ENCODE measurements at places on chromosomes 5 and 9. TPM values are rescaled to one million over a fixed set of nuclear protein-coding genes. Genes with fewer than 3 reads are reported as not detected.
A peak's percentile ranks its signal among the peaks of the same experiment; 100 is the strongest.

GRCh38 chr5:82341325-82341724 lies 63.2 kb upstream of the RPS23 start:
- H3K4me3 ChIP-seq, result no peak overlapping the region
- H3K36me3 ChIP-seq, result no peaks in the 10 kb centered on the region
- no peaks in the 10 kb centered on the region for H3K4me1 ChIP-seq
- no peak for DNase-seq
- H3K27ac ChIP-seq, result no peak overlapping the region
- H3K27me3 ChIP-seq, result no peaks in the 10 kb centered on the region

Gene NRG2
- 3.4 TPM for total RNA-seq

GRCh38 chr5:17227868-17228267 lies 10.4 kb downstream of the BASP1 start:
- H3K27me3 ChIP-seq, result no peaks in the 10 kb centered on the region
- no peaks in the 10 kb centered on the region for H3K36me3 ChIP-seq
- H3K4me1 ChIP-seq, result no peaks in the 10 kb centered on the region
- no peak overlapping the region for H3K4me3 ChIP-seq
- no peak for DNase-seq

DNA sequence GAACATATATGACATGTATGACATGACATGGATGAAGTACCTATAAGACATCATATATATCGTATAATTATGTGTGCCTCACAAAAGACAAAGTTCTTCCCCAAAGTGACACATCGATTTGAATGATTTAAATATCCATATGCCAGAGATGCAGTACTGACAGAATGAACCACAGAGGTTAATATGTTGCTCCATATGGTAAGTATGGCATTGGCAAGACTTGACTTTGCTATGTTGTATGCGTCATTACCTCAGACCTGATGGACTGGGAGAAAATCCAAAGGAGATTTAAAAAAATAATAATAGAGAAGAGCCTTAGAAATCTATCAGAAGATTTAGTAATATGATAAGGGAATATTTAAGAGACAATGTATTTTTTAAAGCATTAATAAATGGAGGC lies 263.2 kb downstream of the PJA2 start:
- no peaks in the 10 kb centered on the region for H3K27me3 ChIP-seq
- H3K36me3 ChIP-seq, result no peaks in the 10 kb centered on the region
- no peak for DNase-seq

DNA sequence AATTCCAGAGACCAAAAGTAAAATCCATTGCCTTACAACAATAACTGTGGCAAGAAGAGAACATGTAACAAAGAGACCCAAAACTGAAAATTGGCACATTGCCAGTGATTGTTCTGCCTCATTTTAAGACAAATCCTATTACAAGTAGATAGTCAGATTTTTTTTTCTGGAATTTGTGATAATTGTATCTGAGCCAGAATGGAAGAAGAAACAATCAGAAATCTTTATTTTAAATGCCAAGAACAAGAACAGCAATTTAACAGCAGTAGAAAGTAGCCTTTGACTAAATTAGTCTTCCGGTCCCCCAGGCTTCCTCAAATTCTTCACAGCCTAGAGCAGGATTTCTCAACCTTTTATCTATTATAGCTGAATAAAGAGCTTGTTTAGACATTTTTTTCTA lies 106.7 kb upstream of the PTPN3 start:
- no peak overlapping the region for H3K27ac ChIP-seq
- H3K4me3 ChIP-seq, result no peak overlapping the region
- no peaks in the 10 kb centered on the region for H3K36me3 ChIP-seq

DNA sequence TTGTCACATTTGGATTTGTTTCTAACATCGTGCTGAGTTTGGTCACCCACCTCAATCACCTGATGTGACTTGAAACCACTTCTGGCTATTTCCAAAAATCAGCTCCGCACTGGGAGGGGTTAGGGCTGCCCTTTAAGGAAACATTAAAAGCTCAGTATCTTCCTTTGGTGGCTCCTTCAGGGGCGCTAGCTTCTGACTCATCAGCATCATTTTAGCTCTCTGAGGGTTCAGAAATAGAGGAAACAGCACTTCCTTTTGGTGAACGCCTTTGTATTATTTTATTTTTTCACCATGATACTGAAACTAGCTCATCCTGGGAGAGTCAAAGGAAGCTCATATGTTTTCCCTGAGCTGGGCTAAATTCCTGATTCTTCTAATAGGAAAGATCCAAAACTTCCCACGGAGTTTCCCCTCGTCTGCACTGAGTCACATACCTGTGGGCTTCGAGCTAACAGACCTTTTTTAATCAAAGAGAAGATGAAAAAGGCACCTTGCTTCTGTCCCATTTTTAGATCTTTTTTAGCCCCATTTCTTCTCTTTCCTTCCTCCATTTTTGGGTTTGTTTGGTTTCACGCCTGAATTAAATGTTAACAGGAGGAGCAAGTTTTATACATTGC lies 48.2 kb downstream of the ROPN1L start:
- H3K27me3 ChIP-seq, result no peaks in the 10 kb centered on the region
- H3K4me1 ChIP-seq, result no peaks in the 10 kb centered on the region
- H3K36me3 ChIP-seq, result no peaks in the 10 kb centered on the region
- no peak overlapping the region for H3K4me3 ChIP-seq

Gene ACTBL2
- total RNA-seq, result not detected

DNA sequence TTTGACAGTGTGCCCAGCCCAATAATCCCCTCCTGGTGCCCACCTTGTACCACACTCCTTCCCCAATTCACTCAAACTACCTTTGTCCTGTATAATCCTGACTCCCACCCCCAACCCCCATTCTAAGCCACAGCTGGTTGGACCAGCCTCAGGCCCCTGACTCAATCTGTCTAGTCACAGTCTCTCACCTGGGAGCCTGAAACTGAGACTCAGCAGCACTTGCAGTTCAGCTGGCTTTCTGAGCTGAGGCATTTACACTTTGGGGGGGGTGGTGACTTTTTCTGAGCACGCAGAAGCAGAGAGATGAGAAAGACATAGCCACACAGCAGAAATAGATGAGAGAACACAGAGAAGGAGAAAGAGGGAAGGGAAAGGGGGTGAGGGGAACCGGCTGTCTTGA lies 247.3 kb downstream of the MAN2A1 start:
- no peaks in the 10 kb centered on the region for H3K27me3 ChIP-seq
- no peak overlapping the region for H3K27ac ChIP-seq
- H3K36me3 ChIP-seq, result no peaks in the 10 kb centered on the region
- peaks cover 8% of the 10 kb centered on the region for H3K4me1 ChIP-seq
- DNase-seq, result no peak

- H3K27ac ChIP-seq, result no peak overlapping the region
- no peak for DNase-seq
Measured at GRCh38 chr5:92309336-92309991, 926.3 kb upstream of the ARRDC3 start.

DNA sequence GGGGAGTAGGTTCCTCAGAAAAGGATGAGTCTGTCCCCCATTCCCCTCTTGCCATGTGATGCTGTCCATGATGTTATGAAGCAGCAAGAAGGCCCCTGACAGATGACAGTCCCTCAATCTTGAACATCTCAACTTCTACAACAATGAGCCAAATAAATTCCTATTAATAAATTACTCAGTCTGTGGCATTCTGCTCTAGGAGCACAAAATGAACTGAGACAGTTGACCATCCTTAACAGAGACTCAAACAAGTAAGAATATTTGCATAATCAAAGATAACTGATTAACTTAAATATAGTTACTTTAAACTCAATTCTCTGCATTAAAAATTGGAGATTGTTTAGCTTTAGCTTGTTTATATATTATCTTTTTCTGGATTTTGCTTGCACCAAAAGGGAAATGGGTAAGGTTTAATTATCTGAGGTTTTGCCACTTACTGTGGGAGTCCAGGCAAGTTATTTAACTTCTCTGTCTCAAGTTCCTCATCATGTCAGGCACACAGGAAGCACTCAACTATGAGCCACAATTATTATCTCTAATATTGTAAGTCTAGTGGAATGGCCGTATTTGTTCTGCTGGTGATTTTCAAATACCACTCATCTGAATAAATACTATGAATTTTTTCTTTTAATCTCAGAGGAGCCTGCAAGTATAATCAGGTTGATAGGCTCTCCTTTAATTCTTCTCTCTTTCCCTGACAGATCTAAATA lies 162.9 kb downstream of the TSSK1B start:
- H3K27ac ChIP-seq, result no peak overlapping the region
- H3K36me3 ChIP-seq, result no peaks in the 10 kb centered on the region
- H3K4me1 ChIP-seq, result no peaks in the 10 kb centered on the region
- DNase-seq, result no peak

DNA sequence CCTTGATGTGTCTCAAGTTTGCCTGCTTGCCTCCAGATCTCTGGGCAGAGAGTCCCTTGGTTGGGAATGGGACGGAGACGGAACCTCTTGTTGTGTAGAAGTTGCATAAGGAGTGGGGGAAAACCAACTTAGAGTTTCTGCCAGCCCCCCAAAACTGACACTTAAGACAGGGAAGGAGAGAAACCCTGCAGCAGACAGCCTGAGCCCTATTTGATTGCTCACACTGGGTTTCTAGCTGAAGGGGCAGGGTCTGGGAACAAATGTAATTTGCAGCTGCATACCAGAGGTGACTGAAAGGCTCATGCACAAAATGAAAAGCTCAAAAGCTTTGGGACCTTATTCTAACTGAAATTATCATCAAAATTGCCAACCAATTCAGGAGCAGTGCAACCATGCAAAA lies 254.5 kb downstream of the RASEF start:
- no peak overlapping the region for H3K4me3 ChIP-seq
- H3K36me3 ChIP-seq, result no peaks in the 10 kb centered on the region
- no peak overlapping the region for H3K27ac ChIP-seq
- H3K27me3 ChIP-seq, result no peaks in the 10 kb centered on the region
- H3K4me1 ChIP-seq, result no peaks in the 10 kb centered on the region
- no peak for DNase-seq

Gene IFNA2
- 0.33 TPM for total RNA-seq

GRCh38 chr5:113215401-113216060 lies 219.3 kb downstream of the TSSK1B start:
- H3K4me1 ChIP-seq, result no peaks in the 10 kb centered on the region
- no peak for DNase-seq
- no peak overlapping the region for H3K4me3 ChIP-seq
- no peaks in the 10 kb centered on the region for H3K36me3 ChIP-seq

- no peaks in the 10 kb centered on the region for H3K27me3 ChIP-seq
- peaks cover 45% of the 10 kb centered on the region for H3K4me1 ChIP-seq
- no peaks in the 10 kb centered on the region for H3K36me3 ChIP-seq
- no peak for DNase-seq
- peak overlapping the region; percentile 87 for H3K27ac ChIP-seq
Measured at GRCh38 chr5:88890070-88890781, 7.2 kb upstream of the MEF2C start.

DNA sequence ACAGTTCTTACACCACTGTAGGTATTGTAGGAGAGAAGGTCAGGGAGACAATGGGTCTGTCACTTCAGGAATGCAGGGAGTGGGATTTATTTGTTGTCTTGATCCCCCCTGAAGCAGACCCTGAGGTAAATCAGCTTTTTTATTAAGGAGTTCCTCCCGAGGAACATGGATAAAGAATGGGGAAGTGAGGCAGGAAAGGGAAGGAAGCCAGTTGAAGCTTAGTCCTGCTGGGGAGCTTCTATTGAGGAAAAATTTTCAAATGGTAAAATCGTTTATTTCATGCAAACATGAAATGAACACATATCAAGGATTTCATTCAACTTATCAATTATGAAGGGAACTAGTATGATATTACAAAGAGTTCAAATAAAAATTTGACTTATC lies 318.6 kb upstream of the PIK3R1 start:
- H3K27me3 ChIP-seq, result no peaks in the 10 kb centered on the region
- no peak overlapping the region for H3K4me3 ChIP-seq
- no peak for DNase-seq
- no peak overlapping the region for H3K27ac ChIP-seq

Gene SLC27A6
- 0.71 TPM for total RNA-seq

Gene CENPP
- 11.9 TPM for total RNA-seq

Gene SLC6A3
- not detected for total RNA-seq

Gene PROP1
- not detected for total RNA-seq

- DNase-seq, result no peak
- no peak overlapping the region for H3K27ac ChIP-seq
- peaks cover 15% of the 10 kb centered on the region for H3K4me1 ChIP-seq
- H3K4me3 ChIP-seq, result no peak overlapping the region
Measured at GRCh38 chr9:80320480-80320879, 748.7 kb downstream of the TLE4 start.

GRCh38 chr5:97752871-97753270 lies 569.8 kb upstream of the RIOK2 start:
- H3K27me3 ChIP-seq, result no peaks in the 10 kb centered on the region
- no peaks in the 10 kb centered on the region for H3K4me1 ChIP-seq
- no peak overlapping the region for H3K4me3 ChIP-seq
- DNase-seq, result no peak
- H3K27ac ChIP-seq, result no peak overlapping the region

DNA sequence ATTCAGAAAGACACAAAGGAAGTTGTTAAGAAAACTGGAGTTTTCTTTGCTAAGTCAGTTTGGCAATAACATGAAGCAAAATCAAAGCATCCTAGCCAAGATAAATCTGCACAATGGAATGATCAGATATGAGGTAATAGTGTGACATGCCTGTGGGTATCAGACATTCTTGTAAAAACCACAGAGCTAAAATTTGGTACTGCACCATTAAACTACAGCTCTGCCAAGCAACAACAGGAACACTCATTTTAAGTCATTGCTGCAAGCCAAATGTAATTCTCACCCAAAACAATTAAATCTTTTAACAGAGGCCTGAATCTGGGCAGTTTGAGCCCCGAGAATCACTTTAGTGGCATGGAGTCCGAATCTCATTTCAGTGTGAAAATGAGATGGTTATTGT lies 96.6 kb downstream of the VCAN start:
- H3K27ac ChIP-seq, result no peak overlapping the region
- no peak overlapping the region for H3K4me3 ChIP-seq
- no peak for DNase-seq
- H3K4me1 ChIP-seq, result no peaks in the 10 kb centered on the region

DNA sequence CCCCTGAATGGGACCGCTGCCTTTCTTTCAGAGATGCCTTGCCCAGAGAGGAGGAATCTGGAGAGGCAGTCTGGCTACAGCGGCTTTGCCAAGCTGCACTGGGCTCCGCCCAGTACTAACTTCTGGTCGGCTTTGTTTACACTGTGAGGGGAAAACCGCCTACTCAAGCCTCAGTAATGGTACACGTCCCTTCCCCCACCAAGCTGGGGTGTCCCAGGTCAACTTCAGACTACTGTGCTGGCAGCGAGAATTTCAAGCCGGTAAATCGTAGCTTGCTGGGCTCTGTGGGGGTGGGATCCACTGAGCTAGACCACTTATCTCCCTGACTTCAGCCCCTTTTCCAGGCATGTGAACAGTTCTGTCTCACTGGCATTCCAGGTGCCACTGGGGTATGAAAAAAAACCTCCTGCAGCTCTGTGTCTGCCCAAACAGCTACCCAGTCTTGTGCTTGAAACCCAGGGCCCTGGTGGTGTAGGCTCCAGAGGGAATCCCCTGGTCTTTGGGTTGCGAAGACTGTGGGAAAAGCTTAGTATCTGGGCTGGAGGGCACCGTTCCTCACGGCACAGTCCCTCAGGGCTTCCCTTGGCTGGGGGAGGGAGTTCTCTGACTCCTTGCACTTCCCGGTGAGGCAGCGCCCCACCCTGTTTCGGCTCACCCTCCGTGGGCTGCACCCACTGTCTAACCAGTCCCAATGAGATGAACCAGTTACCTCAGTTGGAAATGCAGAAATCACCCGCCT lies 171.2 kb downstream of the CWC27 start:
- peak; percentile 63 for DNase-seq
- no peaks in the 10 kb centered on the region for H3K27me3 ChIP-seq
- H3K4me3 ChIP-seq, result no peak overlapping the region
- H3K36me3 ChIP-seq, result no peaks in the 10 kb centered on the region
- H3K4me1 ChIP-seq, result peaks cover 13% of the 10 kb centered on the region
- peak overlapping the region; percentile 15 for H3K27ac ChIP-seq

GRCh38 chr9:76734716-76735115 lies 29.5 kb upstream of the PCA3 start:
- H3K4me1 ChIP-seq, result peaks cover 8% of the 10 kb centered on the region
- peaks cover 10% of the 10 kb centered on the region for H3K36me3 ChIP-seq
- no peaks in the 10 kb centered on the region for H3K27me3 ChIP-seq
- no peak overlapping the region for H3K27ac ChIP-seq

Gene ABO
- 1.5 TPM for total RNA-seq

Gene HNRNPH1
- total RNA-seq, result 345 TPM

Gene ADAMTS19
- 2.1 TPM for total RNA-seq
